ENCODE measurements at places on chromosomes 11 and 22.

GRCh38 chr11:120294096-120294495 is 31.0 kb upstream of the TLCD5 start:
- no peak for DNase-seq

DNA sequence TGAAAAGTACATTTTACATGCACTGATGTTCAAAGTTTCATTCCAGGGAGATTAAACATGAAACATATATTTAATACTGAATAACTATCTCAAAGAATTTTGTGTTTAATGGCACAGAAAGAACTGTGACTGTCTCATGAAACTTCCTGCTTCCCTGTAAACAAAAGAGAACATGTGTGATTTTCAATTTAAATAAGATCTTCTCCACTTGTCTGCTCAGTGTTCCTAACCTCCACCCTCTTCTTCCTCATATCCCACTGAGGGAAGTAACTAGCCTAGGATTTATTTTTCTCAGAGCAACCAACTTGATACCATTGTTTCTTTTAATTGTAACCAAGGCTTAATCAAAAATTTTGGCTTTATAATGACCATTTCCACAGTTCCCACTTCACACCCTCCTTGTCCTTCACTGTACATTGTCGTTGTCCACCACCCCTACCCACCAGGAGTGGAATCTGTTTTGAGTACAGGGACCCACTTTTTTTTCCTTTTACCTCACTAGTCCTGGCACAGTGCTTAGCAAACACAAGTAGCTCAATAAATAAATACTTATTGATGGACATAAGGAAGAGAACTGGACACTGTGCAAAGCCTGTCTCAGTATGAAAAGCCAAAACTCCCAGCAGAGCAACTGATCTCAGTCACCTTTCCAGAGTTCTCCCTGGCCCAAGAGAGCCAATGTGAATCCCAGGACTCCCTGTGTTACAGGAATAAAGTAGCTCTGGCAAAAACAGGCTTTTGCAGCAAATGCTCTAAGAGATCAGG is 4.2 kb downstream of the CPSF7 start:
- no peak for DNase-seq

GRCh38 chr22:39302431-39302960 is 16.9 kb downstream of the RPL3 start:
- DNase-seq, result no peak

- DNase-seq, result no peak
Measured at GRCh38 chr11:68839911-68840641, 1.6 kb downstream of the CPT1A start.

DNA sequence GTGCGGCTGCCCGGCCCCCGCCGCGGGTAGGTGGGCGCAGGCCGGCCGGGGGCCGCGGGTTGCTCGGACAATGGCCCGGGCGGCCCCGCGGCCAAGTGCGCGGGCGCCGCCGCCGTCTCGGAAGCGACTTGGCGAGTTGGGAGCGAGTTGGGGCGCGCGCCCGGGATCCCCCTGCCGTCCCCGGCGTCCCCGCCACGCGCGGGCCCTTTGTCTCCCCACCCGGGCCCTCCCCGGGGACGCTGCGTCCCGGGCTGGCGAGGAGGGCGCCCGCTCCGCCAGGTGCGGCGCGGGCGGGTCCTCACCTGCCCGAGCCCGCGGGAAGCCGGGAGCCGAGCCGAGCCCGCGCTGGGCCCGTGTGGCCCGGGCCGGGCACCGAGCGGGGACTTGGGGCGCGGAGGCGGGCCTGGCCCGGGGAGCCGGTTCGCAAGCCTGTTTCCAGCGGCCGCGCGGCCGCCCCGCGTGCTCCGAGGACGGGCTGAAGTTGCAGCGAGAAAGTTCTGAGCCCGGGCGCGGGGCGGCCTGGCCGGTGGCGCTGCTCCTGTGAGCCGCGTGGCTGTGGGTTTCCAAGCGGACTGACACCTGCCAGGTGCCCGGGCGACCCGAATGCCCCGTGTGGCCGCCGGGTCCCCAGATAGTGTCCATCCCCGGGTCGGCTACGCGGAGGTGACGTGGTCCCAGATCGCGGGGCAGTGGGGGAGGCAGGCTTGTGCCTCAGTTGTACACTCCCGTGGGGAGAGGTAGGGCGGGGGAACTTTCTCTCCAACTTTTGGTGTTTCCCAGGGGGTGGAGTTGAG is 586 bp downstream of the LRP5 start:
- DNase-seq, result peak; percentile 35

- no peak for DNase-seq
Measured at GRCh38 chr11:8102965-8103364, 22.0 kb downstream of the TUB start.

- no peak for DNase-seq
Measured at GRCh38 chr11:87063982-87064381, 26.2 kb downstream of the TMEM135 start.

DNA sequence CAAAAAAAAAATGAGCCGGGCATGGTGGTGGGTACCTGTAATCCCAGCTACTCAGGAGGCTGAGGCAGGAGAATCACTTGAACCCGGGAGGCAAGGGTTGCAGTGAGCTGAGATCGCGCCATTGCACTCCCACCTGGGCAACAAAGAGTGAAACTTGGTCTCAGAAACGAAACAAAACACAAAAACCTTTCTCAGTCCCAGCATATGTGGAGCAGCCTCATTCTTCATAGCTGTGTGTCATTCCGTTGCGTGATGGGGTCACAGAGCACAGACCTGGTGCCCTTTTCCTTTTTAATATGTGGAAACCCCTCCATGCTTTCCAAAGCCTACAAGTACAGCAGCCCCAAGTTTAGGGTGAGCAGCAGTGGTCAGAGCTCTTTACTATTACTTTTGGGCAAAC is 13.7 kb downstream of the PEX26 start:
- DNase-seq, result no peak

DNA sequence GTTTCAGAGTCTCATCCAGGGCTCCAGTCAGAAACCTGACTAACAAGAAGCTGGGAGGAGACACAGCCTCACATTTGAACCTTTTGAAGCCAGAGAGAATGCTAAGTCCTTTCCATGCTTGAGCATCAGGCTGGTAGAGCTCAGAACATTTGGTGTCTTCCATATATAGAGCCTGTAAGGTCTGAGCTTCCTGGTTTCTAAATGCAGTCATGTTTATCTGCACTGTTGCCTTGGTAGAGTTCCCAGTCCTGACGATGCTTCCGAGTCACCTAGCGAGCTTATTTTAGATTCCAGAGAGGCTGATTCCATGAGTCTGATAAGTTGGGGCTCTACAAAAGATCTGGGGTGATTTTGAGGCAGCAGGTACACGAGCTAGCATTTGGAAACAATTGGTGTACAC is 68.4 kb upstream of the SORL1 start:
- DNase-seq, result no peak

DNA sequence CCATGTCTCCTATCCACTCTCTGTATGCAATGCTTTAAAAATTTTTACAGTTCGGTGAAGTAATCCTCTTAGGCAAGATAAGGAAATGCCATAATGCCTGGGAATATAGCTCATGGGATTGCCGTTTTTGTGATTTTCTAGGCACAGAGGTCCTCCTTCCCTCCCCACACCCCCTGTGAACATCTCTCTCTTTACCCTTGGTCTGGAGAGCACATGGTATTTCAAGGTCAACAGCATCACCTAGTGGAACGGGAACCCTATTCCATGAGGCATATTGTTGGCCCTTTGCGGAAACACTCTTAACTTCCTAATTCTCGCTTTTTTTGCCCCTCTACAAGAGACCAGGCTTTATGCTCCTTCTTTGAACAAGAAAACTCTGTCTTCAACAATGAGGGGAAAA is 8.8 kb downstream of the NXPE4 start:
- no peak for DNase-seq

- DNase-seq, result no peak
Measured at GRCh38 chr11:20125927-20126326, 34.3 kb downstream of the DBX1 start.

- no peak for DNase-seq
Measured at GRCh38 chr11:113697756-113698407, 8.2 kb downstream of the TMPRSS5 start.

DNA sequence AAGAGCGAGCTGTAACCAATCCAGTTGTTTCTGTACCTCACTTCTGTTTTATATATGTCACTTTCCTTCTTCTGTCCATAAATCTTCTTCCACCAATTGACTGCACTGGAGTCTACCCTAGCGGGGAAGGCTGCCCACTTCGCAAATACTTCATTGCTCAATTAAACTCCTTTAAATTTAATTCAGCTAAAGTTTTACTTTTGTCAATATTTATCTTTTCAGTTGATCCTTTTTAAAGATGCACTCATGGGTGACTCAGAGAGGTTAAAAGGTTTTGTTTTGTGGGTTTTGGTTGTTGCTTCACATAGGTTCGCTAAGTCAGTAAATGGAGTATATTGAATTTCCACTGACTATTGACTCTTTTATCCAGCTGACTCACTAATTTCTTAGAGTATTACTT is 597.2 kb downstream of the DLG2 start:
- no peak for DNase-seq

DNA sequence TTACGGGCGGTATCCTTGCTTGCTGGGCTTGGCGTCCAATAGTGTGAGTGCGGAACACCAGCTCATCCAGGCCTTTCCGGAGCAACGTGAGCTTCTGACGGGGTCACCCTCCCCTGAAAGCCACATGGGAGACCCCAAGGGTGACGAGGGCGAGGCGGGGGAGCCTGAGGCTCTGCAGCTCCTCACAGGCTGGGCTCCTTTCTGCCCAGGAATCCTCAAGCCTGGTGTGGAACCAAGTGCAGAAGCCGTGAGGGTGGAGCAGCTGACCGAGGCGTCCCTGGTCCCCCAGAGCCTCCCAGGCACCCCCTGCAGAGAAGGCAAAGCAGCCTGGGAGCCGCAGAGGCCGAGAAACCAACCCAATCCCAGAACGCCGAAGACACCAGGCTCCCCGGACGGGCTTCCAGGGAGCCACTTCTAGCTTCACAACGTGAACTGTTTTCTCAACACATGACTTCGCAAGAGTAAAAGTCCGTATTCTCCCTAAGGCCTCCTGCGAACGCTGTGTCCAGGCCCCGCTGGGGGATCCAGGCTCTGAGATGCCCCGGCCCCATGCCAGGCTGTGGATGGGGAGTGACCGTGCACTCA is 530.3 kb downstream of the BRD1 start:
- DNase-seq, result no peak

DNA sequence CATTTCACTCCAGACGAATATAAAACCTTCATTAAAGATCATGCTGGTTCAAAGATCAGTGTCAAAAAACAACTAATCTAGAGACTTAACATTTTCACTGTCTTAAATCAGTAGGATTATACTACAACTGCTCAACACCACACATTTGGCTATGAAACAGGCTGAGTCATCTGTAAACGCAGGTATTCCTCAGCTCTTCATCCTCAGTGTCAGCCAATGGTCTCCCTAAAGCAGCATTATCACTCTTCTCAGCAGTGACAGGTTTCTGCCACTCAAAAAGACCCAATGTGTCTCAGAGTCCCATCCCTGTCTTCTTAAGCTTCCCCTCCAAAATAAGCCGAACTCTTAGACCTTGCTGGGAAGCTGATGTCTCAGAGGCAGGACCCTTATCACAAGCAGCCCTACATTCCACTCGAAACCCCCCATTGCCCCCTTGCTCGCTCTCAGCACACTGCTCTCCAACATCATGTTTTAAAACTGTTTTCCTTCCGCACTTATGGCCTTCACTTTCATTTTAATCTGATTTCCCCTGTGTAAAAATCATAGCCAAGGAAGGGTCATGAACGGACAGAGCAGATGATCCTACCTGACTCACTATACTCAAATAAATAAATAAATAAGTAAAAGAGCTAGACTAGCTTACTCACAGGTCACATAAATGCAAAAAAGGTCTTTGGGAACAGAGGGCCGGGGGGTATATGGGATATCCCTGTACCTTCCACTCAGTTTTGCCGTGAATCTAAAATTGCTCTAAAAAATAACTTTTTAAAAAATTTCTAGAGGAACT is 23.0 kb downstream of the CDON start:
- DNase-seq, result no peak

GRCh38 chr11:28759311-28759710 is 651.1 kb downstream of the METTL15 start:
- no peak for DNase-seq

GRCh38 chr11:65574811-65575567 is 864 bp upstream of the EHBP1L1 start:
- peak; percentile 55 for DNase-seq

DNA sequence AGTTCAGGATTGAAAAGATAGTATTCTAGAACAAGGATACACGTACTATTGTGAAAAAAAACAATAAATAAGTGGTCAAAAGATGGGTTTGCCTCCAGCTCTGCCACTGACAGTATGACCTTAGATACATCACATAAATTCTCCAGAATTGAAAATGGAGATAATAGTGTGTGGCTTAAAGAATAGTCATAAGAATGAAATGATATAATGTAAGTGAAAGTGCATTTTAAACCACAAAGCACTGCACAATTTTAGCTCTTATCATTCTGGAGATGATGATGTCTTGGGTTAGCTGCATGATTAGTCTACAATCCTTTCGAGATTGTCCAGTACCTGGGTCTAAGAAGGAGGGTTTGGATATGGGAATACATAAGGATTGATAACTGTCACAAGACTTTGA is 21.9 kb upstream of the CEP295 start:
- no peak for DNase-seq

DNA sequence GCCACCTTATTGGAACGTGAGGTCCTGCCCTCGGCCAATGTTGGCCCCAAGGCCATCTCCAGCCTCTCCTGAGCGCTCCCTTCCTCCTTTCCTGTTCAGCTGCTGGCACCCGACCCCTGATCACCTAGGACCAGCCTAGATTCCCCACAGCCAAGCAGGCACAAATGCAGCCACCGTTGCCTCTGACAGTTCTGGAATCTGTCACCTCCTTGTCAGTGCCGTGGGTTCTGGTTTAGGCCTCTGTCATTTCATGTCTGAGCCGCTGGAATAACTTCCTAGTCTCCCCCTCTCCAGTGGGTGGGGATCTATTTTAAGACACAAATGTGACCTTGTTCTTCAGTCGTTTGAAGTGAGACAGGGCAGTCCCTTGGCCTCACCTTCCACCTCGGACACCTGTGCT is 29.7 kb downstream of the FADS3 start:
- DNase-seq, result no peak

DNA sequence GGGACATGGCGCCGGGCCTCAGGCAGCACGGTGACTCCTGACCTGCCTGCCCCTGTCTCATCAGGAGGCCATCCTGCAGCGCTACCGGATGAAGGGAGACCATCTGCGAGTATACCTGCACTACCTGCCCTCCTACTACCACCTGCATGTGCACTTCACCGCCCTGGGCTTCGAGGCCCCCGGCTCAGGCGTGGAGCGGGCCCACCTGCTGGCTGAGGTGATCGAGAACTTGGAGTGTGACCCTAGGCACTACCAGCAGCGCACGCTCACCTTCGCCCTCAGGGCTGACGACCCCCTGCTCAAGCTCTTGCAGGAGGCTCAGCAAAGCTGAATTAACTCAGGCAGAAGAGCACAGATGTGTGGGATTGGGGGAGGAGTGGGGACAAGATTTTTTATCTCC is 10.2 kb upstream of the ST3GAL4 start:
- DNase-seq, result no peak

GRCh38 chr11:78660471-78660870 is 85.8 kb upstream of the NARS2 start:
- no peak for DNase-seq
